Activated B cell treated with CpG ODN at 0.5 μM for 24 hours (primary cell): ENCODE measurements at places on chromosomes 12 and 14. TPM values are rescaled to one million over a fixed set of nuclear protein-coding genes. Genes with fewer than 3 reads are reported as not detected.

OVCH1 gene
- total RNA-seq: not detected in 2 replicates

PCBP2 gene
- 841 and 853 TPM in 2 replicates for total RNA-seq

KIF5A gene
- total RNA-seq: 0.13 and 0.15 TPM in 2 replicates

CEP170B gene
- 1.6 and 1.8 TPM in 2 replicates for total RNA-seq

BICDL1 gene
- total RNA-seq: 15.1 and 16.8 TPM in 2 replicates

DNA sequence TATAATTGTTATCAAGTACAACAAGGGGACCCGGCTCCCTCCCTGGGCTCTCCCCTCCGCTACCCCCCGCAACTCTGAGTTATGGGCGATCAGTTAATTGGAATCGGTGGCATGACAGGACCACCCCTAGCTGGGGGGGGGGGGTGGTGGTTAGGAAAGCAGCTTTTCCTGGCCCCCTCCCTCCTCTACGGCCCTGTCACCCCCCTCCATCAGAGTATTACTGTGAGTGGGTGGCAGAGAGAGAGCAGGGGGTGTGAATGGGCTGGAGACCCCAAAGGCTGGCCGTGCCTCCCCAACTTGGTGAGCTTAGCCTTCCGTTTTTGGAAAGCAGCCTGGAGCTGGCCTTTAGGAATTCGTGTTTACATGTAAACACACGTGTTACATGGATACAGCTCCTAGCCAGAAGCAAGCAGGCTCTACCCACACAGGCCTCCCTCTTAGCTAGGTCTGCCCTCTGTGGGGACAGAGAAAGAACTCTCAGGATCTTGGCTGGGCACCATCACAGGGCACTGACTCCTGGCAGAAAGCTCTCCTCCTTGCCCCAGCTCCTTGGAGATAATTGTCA lies 1.1 kb upstream of the HOXC4 start:
- H3K27me3 ChIP-seq: peaks cover 39% of the 10 kb centered on the region
- no peak for DNase-seq
- H3K27ac ChIP-seq: peak overlapping the region; percentile 89
- peaks cover 54% of the 10 kb centered on the region for H3K4me1 ChIP-seq
- H3K4me3 ChIP-seq: peak overlapping the region; percentile 88

GRCh38 chr12:19190292-19191031 lies 60.9 kb downstream of the PLEKHA5 start:
- H3K27ac ChIP-seq: no peak overlapping the region
- H3K4me3 ChIP-seq: no peak overlapping the region
- DNase-seq: no peak

- DNase-seq: peak; percentile 19
- no peak overlapping the region for H3K4me3 ChIP-seq
- H3K36me3 ChIP-seq: no peaks in the 10 kb centered on the region
- H3K27me3 ChIP-seq: no peaks in the 10 kb centered on the region
- no peak overlapping the region for H3K27ac ChIP-seq
These were observed 568.3 kb downstream of the TMEM121 start for GRCh38 chr14:106094654-106095189.

DNA sequence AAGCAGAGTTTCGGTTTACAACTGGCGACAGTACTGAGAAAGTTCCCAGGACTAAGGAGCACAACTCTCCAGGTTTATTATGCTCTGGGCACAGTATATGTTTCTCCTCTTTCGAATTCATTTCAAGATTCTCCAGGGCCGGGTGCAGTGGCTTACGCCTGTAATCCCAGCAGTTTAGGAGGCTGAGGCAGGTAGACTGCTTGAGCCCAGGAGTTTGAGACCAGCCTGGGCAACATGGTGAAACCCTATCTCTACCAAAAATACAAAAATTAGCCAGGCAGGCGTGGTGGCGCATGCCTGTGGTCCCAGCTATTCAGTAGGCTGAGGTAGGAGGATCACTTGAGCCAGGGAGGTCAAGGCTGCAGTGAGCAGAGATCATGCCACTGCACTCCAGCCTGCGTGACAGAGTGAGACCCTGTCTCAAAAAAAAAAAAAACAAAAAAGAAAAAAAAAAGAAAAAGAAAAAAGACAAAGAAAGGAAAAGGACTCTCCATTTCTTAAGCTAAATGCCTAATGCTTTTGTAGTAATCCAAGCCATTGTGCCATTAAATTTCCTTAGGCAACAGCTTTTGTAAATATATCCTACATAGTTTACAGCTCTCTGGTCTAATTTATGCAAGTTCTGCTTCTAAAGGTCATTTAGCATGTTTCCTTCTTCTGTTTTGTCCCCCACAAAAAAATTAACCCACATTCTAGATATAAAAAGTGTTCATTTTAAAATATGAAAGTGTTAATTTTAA lies 34.8 kb downstream of the ATL1 start:
- no peak overlapping the region for H3K4me3 ChIP-seq
- peaks cover 2% of the 10 kb centered on the region for H3K36me3 ChIP-seq
- no peaks in the 10 kb centered on the region for H3K27me3 ChIP-seq
- DNase-seq: no peak

DNA sequence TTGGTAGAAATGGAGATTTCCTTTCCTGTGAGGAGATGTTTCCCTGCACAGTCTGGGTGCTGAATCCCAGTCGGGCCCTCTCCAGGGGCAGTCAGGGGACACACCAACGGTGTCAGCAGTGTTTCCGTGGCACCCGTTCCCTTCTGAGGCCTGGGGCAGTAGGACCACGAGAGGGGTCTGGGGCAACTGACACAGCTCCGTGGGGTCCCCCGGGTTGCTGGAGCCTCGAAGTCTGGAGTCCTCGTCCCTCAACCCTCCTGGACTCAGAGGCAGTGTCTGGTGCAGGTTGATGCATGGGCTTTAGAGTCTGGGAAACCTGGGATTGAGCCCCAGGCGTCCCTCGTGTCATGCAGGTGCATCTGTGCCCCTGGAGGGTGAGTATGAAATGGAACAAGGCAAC lies 327.3 kb downstream of the ADGRD1 start:
- H3K27me3 ChIP-seq: no peaks in the 10 kb centered on the region
- H3K4me3 ChIP-seq: no peak overlapping the region
- DNase-seq: no peak
- no peaks in the 10 kb centered on the region for H3K4me1 ChIP-seq

- no peak for DNase-seq
- peaks cover 13% of the 10 kb centered on the region for H3K4me1 ChIP-seq
- peaks cover 12% of the 10 kb centered on the region for H3K27me3 ChIP-seq
- no peak overlapping the region for H3K4me3 ChIP-seq
- H3K27ac ChIP-seq: no peak overlapping the region
- no peaks in the 10 kb centered on the region for H3K36me3 ChIP-seq
These were observed 25.7 kb downstream of the NTN4 start for GRCh38 chr12:95764848-95765247.

GRCh38 chr12:14272956-14273912 lies 92.2 kb upstream of the ATF7IP start:
- peaks cover 53% of the 10 kb centered on the region for H3K4me1 ChIP-seq
- H3K27me3 ChIP-seq: no peaks in the 10 kb centered on the region
- H3K4me3 ChIP-seq: peak overlapping the region; percentile 54
- peak overlapping the region; percentile 87 for H3K27ac ChIP-seq
- peaks cover 31% of the 10 kb centered on the region for H3K36me3 ChIP-seq

DNA sequence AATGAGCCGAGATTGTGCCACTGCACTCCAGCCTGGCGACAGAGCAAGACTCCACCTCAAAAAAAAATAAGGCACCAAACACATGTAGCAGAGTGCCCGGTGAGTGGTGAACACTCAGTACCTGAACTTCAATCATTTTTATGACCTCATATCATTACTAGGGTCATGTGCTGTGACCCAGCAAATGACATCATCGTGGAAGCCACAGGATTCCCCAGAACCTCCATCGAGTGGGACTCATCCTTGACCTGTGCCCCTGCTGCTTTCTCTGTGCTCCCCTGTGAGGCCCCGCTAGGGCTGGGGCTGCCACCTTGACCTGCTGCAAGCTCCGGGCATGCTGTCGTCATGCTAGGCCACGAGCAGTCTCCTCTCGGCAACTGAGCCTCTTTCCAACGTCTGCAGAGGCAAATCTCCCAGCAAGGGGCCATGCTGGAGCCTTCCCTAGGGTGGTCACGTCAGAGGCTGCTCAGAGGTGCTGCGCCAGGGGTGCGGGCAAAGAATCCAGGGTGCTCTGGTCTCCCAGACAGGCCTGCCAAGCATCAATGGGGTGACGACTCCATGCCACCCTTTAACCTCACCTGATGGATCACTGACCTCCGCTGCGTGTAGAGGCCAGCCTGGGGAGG lies 18.5 kb downstream of the GLTP start:
- no peak overlapping the region for H3K4me3 ChIP-seq
- H3K27me3 ChIP-seq: no peaks in the 10 kb centered on the region
- peaks cover 11% of the 10 kb centered on the region for H3K4me1 ChIP-seq
- no peak overlapping the region for H3K27ac ChIP-seq

- H3K27me3 ChIP-seq: no peaks in the 10 kb centered on the region
- no peak overlapping the region for H3K4me3 ChIP-seq
- no peak overlapping the region for H3K27ac ChIP-seq
- no peaks in the 10 kb centered on the region for H3K36me3 ChIP-seq
These were observed 26.2 kb downstream of the DIO3 start for GRCh38 chr14:101587441-101587911.

- H3K4me3 ChIP-seq: no peak overlapping the region
- H3K36me3 ChIP-seq: no peaks in the 10 kb centered on the region
- H3K4me1 ChIP-seq: peaks cover 14% of the 10 kb centered on the region
- no peak overlapping the region for H3K27ac ChIP-seq
These were observed 124.3 kb downstream of the AACS start for GRCh38 chr12:125189502-125189901.

GRCh38 chr12:108772891-108773797 lies 41.8 kb upstream of the CORO1C start:
- no peaks in the 10 kb centered on the region for H3K27me3 ChIP-seq
- DNase-seq: no peak
- no peaks in the 10 kb centered on the region for H3K36me3 ChIP-seq

DNA sequence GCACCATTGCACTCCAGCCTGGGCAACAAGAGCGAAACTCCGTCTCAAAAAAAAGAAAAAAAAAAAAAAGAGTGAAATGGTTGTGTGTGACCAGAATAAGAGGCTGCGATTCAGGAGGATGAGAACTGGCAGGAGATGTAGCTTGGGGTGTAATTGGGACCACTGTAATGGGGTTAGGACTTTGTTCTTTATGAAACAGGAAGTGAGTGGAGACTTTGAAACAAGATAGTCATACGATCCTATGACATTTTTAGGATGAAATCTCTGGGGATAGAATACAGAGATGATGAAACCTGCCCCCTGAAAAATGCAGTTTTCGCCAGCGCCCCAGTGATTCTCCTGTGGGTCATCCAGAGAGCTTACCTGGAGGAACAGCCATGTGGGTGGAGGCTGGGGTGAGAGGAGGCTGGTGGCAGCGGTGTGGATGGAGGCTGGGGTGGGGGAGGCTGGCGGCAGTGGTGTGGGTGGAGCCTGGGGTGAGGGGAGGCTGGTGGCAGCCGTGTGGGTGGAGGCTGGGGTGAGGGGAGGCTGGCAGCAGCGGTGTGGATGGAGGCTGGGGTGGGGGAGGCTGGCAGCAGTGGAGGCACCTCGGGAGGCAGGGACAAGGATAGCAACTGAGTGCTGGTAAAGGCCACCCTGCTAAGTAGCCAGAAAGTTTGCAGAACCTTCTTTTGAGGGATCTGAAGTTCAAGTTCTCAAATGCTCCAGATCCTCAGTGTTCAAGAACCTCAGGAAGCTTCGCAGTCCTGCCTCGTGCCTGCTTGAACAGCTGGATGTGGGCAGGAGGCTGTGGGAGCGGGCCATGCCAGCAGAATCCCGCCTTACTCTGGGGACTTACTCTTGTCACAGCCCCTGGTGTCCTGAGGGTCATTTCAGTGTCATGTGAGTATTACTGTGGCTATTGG lies 20.2 kb downstream of the FBXL14 start:
- no peak overlapping the region for H3K4me3 ChIP-seq

- no peaks in the 10 kb centered on the region for H3K27me3 ChIP-seq
- no peaks in the 10 kb centered on the region for H3K4me1 ChIP-seq
- H3K36me3 ChIP-seq: no peaks in the 10 kb centered on the region
- H3K4me3 ChIP-seq: no peak overlapping the region
These were observed 387.8 kb downstream of the FLRT2 start for GRCh38 chr14:85917716-85918115.

DNA sequence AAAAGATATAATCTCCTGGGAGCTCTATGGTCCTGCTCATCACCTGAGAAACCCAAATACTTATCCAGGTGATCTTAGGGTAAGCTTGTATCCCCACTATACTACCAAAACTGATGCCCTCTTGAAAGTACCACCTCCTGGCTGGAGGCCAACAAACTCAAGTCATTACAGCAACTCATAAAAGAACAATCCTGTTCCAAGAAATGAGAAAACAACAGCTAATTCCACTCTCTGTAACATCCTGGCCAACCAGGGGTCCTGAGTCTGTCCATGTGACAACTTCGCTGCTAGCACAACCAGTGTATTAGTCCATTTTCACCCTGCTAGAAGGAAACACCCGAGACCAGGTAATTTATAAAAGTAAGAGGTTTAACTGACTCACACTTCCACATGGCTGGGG lies 190.0 kb upstream of the BMP4 start:
- DNase-seq: no peak
- no peaks in the 10 kb centered on the region for H3K27me3 ChIP-seq
- H3K36me3 ChIP-seq: no peaks in the 10 kb centered on the region
- no peaks in the 10 kb centered on the region for H3K4me1 ChIP-seq
- no peak overlapping the region for H3K27ac ChIP-seq
- H3K4me3 ChIP-seq: no peak overlapping the region

GRCh38 chr14:53549956-53550355 lies 396.8 kb upstream of the DDHD1 start:
- H3K36me3 ChIP-seq: no peaks in the 10 kb centered on the region
- peaks cover 4% of the 10 kb centered on the region for H3K4me1 ChIP-seq
- no peak overlapping the region for H3K27ac ChIP-seq
- no peak overlapping the region for H3K4me3 ChIP-seq

- no peak for DNase-seq
- H3K36me3 ChIP-seq: no peaks in the 10 kb centered on the region
- H3K27me3 ChIP-seq: no peaks in the 10 kb centered on the region
- peaks cover 21% of the 10 kb centered on the region for H3K4me1 ChIP-seq
- no peak overlapping the region for H3K27ac ChIP-seq
These were observed 66.0 kb upstream of the TMCC3 start for GRCh38 chr12:94716339-94716738.

DNA sequence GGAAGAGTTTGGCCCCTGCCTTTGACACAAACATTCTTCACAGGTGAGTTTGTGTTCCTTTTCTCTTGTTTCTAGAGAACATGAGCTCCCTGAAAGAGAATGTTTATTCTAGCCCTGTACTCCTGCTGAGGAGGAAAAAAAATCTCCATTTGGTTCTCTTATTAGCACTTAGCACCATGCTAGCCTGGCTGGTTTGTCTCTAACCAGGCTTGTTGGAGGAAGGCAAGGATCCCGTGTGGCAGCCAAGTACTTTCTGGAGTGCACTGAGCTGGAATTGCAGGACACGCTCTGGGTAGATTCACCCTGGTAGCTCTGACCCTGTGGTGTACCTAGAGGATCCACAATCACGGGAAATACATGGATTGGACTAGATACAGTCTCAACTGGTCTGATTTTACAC lies 41.9 kb downstream of the KCNA1 start:
- no peak overlapping the region for H3K4me3 ChIP-seq
- no peak overlapping the region for H3K27ac ChIP-seq
- no peaks in the 10 kb centered on the region for H3K4me1 ChIP-seq
- no peaks in the 10 kb centered on the region for H3K36me3 ChIP-seq
- DNase-seq: no peak

DNA sequence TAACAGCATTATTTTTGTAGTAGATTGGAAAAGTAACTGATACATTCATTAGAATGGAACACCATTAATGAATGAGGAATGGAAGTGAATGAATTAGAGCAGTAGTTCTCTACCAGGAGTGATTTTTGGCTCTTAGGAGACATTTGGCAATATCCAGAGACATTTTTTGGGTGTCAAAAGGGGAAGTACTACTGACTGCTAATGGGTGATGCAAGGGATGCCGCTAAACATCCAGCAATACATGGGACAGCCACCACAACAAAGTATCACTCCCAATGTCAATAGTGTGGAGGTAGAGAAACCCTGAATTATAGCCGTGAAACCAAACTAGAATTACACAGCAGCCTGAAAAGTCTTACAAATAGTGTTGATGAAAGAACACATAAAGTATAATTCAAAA lies 1.5 kb downstream of the CHURC1 start:
- peaks cover 56% of the 10 kb centered on the region for H3K4me1 ChIP-seq
- H3K4me3 ChIP-seq: peak overlapping the region; percentile 92
- peak overlapping the region; percentile 88 for H3K27ac ChIP-seq
- H3K36me3 ChIP-seq: peaks cover 38% of the 10 kb centered on the region
